T-cell (primary cell): ENCODE measurements at places on chromosomes 5 and 9. TPM values are rescaled to one million over a fixed set of nuclear protein-coding genes. Genes with fewer than 3 reads are reported as not detected.

DNA sequence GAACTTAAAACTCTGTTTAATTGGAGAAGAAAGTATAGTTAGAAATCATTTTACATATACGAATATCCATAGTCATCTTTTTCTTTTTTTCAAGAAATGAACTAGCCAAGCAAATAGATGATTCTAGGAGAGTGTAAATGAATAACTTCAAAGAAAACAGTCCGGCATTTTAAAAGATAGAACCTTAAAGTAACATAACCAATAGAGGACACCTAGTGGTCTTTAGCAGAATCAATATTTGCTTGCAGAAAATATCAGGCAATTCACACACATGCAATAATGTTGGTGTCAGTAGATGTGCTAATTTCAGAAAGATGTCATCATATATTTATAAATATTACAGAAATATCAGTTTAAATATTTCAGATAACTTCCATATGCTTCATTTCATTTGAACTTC is 57.1 kb downstream of the HCN1 start:
- H3K27ac ChIP-seq = no peak overlapping the region
- H3K4me1 ChIP-seq = no peaks in the 10 kb centered on the region
- no peak overlapping the region for H3K4me3 ChIP-seq
- H3K27me3 ChIP-seq = no peaks in the 10 kb centered on the region

DNA sequence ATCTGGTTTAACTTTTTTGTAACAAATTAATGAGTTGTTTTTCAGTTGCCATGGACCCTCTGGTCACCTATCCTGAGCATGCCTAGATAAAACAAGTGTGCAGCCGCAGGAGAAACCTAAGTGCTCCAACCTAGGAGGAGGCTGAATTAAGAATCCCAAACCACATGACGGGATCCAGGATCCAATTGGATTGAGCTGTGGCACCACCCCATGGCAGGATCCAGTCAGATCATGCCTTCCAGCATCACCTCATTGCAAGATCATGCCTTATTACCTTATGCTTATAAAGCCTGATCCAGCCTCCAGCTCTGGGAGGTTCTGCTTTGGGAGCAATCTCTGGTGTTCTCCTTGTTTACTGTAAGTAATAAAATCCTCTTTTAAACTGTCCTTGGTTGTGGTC is 662.0 kb downstream of the TLR4 start:
- no peaks in the 10 kb centered on the region for H3K27me3 ChIP-seq
- H3K4me3 ChIP-seq = no peak overlapping the region
- H3K36me3 ChIP-seq = no peaks in the 10 kb centered on the region
- H3K27ac ChIP-seq = no peak overlapping the region

DNA sequence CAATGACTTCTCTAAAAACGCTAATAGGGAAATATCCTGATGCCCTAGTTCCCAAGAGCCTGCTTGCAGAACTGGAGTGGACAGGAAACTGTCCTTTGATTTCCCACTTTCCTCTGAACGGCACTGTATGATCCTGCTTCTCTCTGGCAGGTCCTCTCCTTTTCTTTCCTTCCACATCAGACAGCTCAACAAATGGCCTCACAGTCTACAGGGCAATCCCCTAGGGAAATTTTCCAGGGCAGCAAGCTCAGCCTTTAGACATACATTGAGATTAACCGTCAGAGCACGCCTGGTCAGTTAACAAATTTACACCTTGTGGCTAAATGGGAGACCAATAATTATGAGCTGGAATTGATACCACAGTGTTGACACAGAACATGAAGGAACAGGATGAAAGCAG is 164.9 kb downstream of the SLC24A2 start:
- no peaks in the 10 kb centered on the region for H3K4me1 ChIP-seq
- no peak for DNase-seq
- H3K36me3 ChIP-seq = no peaks in the 10 kb centered on the region
- no peak overlapping the region for H3K27ac ChIP-seq
- H3K4me3 ChIP-seq = no peak overlapping the region
- H3K27me3 ChIP-seq = peaks cover 5% of the 10 kb centered on the region

DNA sequence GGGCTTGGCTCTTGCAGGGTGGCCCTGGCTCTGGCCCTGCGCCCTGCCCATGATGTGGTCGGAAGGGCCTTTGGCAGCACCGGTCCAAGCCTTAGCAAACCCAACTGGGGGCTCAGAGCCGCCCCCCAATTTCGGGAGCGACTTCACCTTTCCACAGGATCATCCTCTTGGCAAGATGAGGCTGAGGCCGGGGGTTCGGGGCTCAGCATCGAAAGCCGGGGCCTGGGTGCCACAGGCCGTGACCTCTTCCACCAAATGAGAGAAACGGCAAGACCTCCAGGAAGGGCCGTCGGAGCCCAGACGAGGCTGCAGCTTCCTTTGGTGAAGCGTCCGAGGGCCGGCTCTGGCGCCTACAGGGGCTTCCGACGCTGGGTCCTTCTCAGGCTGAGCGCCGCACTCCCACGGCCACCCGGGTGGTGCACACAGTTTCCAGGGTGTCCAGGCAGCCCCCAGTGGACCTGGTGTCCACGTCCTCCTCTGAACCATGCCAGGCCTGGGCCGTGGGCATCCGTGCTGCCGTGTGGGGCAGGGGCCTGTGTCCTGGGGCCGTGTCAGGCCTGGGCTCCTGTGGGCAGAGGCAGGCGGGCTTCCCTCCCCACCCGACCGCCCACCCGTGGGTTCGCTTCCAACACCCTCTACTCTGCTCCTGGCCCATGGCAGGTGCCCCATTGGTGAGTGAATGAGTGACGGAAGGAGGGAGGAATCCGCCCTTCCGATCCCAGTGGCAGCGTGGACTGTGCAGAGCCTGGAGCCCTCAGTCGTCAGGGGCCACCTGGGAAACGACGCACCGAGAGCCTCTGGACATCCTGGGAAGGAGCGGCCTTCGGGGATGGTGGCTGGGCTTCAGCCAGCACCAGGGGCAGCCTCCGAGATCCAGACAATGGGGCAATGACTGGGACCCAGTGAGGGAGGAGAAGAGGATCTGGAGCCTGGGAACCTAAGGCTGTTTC is 5.2 kb upstream of the AGPAT2 start:
- no peak overlapping the region for H3K4me3 ChIP-seq
- H3K27ac ChIP-seq = no peak overlapping the region
- no peaks in the 10 kb centered on the region for H3K36me3 ChIP-seq
- peaks cover 15% of the 10 kb centered on the region for H3K4me1 ChIP-seq

- H3K36me3 ChIP-seq = no peaks in the 10 kb centered on the region
- H3K4me1 ChIP-seq = no peaks in the 10 kb centered on the region
- DNase-seq = no peak
- H3K27ac ChIP-seq = no peak overlapping the region
- no peaks in the 10 kb centered on the region for H3K27me3 ChIP-seq
Measured at GRCh38 chr9:70170151-70170790, 88.5 kb upstream of the SMC5 start.

DNA sequence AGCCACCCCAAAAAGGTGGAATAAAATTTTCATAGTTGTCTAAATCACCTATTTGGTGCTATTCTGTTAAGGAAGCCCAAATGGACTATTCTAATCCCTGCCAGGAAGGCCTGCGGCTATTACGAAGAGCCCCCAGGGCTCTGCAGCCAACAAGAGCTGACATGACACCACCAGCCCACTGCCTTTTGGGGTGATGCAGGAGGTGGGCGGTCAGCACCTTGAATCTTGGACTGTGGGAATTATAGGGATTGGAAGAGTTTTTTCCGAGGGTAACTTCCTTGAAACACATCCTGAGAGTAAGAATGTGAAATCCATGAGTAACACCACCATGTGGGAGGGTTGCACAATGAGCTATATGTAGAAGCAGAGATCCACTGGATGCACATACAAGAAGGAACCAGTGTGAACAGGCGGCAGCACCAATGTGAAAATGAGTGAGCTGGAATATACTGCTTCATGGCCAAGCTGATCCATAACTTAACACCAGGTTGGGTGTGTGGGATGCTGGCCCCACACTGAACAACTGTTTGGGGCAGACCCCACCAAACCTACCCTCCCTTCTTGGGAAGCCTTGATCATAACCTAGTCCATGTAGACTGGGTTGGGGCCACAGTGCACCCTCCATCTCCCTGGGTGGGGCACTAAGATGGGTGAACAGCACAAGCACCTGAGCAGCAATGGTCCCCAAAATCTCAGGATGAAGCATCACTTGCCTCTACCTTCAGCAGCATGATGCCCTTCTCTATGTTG is 239.0 kb downstream of the FSTL4 start:
- H3K4me3 ChIP-seq = no peak overlapping the region
- H3K27me3 ChIP-seq = no peaks in the 10 kb centered on the region
- no peaks in the 10 kb centered on the region for H3K4me1 ChIP-seq
- H3K27ac ChIP-seq = no peak overlapping the region
- no peaks in the 10 kb centered on the region for H3K36me3 ChIP-seq
- no peak for DNase-seq

- no peaks in the 10 kb centered on the region for H3K36me3 ChIP-seq
- H3K27ac ChIP-seq = no peak overlapping the region
- H3K4me1 ChIP-seq = no peaks in the 10 kb centered on the region
- H3K27me3 ChIP-seq = no peaks in the 10 kb centered on the region
- DNase-seq = no peak
- H3K4me3 ChIP-seq = no peak overlapping the region
Measured at GRCh38 chr5:68918306-68918705, 175.5 kb upstream of the SLC30A5 start.

- H3K4me3 ChIP-seq = no peak overlapping the region
- no peak overlapping the region for H3K27ac ChIP-seq
- no peaks in the 10 kb centered on the region for H3K36me3 ChIP-seq
- H3K4me1 ChIP-seq = no peaks in the 10 kb centered on the region
Measured at GRCh38 chr5:2068531-2068930, 185.8 kb upstream of the IRX4 start.

DNA sequence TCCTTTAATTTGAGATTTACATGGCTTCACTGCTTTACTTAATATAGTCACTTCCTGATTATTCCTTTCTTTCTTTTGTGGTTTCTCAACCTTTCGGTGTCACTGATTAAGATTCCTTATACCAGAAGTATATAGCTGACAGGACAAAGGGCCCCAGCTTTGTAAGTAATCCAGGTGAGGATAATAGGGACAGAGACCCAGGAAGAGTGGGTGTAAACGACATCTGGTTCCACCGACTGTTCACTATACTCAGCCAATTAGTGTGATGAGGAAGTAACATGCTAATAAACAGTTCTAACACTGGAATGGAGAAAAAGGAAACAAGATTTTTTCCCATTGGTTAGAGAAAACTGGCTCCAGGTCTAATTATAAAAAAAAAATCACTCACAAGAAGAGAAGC is 286.3 kb upstream of the EFNA5 start:
- no peaks in the 10 kb centered on the region for H3K36me3 ChIP-seq
- H3K27me3 ChIP-seq = no peaks in the 10 kb centered on the region
- no peak for DNase-seq
- no peak overlapping the region for H3K27ac ChIP-seq
- peaks cover 10% of the 10 kb centered on the region for H3K4me1 ChIP-seq

GRCh38 chr5:122846051-122846550 is 688 bp downstream of the SNX24 start:
- no peak for DNase-seq
- no peaks in the 10 kb centered on the region for H3K36me3 ChIP-seq
- H3K27me3 ChIP-seq = no peaks in the 10 kb centered on the region
- H3K4me3 ChIP-seq = peak overlapping the region; percentile 66

DNA sequence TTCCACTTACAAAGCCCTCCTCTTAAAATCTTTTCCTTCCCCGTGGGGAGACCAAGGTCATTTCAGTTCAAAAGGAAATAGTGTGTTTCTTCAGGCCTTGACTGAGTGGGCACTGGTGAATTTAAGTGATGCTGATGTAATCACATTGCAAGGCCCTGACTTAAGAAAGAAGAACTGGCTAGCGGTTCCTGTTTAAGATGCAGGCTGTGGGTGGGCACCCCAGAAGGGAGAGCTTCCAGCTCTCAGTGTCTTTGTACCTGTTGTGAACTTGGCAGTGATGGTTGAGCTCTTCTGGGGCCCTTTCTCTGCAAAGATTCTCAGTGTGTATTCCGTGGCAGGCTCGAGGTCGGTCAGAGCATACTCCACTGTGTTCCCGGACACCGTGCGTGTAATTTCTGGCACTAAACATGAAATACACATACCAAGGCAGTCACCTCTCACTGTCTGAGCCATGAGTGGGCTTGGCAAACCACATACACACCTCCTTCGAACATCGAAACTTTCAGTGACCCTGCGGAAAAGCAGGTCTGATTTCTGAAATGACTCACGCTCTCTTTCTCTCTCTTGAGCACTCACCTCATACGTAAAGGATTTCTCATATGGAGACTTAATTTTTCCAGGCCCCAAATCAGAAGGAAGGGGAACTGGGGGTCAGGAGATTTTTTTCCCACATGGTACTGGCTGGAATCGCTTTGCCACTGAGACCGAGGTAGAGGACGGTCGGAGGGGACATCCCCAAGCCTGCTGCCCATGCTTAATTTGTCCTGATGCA is 81.9 kb downstream of the TNC start:
- DNase-seq = no peak
- H3K27ac ChIP-seq = no peak overlapping the region
- H3K4me3 ChIP-seq = no peak overlapping the region
- H3K27me3 ChIP-seq = no peaks in the 10 kb centered on the region
- H3K4me1 ChIP-seq = no peaks in the 10 kb centered on the region

GRCh38 chr9:90844326-90844725 is 42.7 kb downstream of the SYK start:
- no peaks in the 10 kb centered on the region for H3K4me1 ChIP-seq
- no peak overlapping the region for H3K4me3 ChIP-seq
- no peaks in the 10 kb centered on the region for H3K36me3 ChIP-seq

GRCh38 chr5:178207183-178207916 is 3.0 kb downstream of the HNRNPAB start:
- no peak for DNase-seq
- peak overlapping the region; percentile 14 for H3K27ac ChIP-seq

DNA sequence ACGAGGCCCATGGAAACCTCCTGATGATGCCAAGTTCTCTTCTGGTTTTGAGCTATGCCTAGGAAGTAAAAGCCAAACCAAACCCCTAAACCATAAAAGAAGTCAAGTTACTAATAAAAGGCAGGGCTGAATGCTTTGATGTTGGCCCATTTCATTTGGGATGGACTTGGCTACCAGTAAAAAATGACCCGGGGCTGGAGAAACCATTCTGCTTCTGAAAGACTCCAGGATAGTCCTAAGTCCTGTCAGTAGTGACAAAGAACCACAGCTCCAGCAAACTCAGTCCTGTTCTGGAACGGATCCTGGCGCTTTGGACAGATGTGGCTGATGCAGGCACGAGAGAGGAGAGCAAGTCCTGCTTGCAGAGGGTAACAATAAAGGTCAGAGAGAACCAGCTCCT is 68.6 kb downstream of the SH3PXD2B start:
- no peak for DNase-seq
- no peak overlapping the region for H3K27ac ChIP-seq
- H3K4me1 ChIP-seq = no peaks in the 10 kb centered on the region
- no peaks in the 10 kb centered on the region for H3K27me3 ChIP-seq
- no peak overlapping the region for H3K4me3 ChIP-seq
- no peaks in the 10 kb centered on the region for H3K36me3 ChIP-seq

DNA sequence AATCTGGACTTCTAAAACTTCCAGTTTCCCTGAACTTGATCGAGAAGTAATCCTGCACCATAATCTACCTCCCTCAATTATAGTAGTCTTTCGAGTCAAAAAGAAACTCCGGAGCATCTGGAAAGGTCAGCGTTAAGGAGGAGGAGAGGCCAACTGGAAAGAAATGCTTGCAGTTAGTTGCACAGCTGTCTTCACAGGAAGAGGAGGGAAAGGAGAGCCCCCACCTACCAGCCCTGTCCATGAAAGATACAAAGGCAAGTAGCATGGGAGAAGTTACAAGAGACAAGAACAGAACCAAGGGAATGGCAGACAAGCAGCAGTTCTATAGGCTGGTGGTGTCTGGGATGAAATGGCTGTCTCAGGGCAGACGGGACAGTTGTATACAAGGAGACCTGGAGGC is 170.6 kb downstream of the RAB3C start:
- no peak overlapping the region for H3K27ac ChIP-seq
- H3K4me1 ChIP-seq = no peaks in the 10 kb centered on the region
- no peaks in the 10 kb centered on the region for H3K36me3 ChIP-seq
- no peak overlapping the region for H3K4me3 ChIP-seq

WASHC1 gene
- 33.3 TPM for total RNA-seq

DAB2 gene
- total RNA-seq = 0.84 TPM

RNF208 gene
- 1.6 TPM for total RNA-seq

PCDHAC1 gene
- total RNA-seq = not detected
